ENCODE measurements at places on chromosomes 6 and 20.

GRCh38 chr6:150975136-150975535, 109.6 kb downstream of the MTHFD1L start:
- no peak for DNase-seq

DNA sequence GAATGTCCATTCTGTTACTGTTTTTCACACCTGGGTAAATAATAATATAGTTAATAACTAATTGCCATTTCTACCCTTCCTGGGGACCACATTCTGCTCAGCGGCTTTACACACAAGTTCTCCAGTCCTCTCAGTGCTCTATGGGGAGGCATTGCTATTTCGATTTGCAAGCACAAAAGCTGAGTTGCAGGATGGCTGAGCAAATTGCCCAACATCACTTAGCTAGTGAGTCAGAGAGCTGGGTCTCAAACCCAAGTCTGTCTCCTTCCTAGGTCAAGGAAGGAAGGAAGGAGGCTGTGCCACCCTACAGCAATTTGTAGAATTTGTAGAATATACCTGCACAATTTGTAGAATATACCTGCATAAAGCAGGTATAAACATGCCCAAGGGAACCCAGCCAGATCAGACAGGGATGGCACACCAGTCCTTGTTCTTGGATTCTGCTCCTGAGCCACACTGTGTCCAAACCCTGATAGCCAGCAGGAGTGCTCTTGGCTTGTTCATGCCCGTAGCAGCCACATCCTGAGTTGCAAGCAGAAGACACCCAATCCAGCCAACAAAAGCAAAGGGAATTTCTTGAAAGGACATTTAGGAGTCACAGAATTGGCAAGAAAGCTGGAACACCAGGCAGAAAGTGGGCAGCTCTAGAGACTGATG, 56.9 kb downstream of the LY86 start:
- DNase-seq = no peak

GRCh38 chr6:66655420-66655819, 948.4 kb upstream of the EYS start:
- no peak for DNase-seq

DNA sequence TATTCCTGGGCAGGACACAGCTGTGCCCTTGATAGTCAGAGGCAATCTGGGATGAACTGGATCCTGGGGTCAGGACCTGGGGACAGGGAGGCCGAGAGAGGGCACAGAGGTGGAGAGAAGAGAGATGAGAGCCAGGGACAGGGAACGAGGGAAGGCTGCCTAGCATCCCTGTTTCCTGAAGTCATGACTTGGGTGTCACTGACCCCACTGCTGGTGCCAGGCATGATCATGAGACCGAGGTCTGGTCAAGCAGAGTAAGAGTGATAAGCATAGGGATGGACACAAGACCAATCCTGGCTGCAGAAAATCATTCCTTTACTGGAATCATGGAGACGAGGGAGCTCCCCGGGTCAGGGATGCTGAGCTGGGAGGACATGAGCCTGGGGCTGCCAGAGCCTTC, 36.1 kb downstream of the FAM110A start:
- no peak for DNase-seq

DNA sequence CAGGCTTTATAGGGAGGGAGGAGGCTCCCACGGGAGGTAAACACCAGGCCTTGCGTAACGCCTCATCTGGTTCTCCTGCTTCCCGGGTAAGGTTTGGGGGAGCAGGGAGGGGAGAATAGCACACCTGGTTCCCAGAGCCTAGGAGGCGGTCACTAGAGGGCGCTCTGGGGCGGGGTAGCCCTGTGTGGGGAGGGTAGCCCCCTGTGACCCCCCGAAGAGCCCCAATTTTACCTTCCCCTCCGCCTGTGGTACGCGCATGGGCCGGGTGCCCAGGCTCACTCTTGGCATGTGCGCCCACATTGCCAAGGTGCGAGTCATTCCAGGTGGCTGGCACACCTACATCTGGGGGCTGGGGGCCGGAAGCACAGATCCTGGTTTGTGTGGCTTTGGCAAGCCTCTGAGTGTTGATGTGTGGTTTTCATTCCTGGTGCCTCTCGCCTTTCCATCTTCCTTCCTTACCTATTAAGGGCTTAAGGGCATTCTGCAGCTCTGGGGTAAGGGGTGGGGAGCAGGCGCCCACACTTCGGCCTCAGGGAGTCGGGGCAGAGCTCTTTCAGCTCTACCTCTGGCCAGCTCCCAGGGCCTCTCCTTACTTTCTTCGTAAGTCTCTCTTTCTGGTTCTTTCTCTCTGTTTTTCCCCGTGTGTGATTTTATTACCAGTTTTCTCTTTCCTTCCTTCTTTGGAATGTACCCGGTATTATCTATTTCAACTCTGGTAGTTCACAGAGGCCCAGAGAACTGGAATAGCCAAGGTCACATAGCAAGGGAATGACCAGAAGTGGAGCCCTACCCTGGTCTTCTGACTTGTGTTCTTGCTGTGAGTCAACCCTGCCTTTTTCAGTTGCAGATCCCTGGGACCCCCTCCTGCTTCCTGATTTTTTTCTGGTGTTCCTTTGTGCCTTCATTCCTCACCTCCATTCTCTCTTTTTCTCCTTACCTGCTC, 492 bp upstream of the RNF39 start:
- peak; percentile 27 for DNase-seq

DNA sequence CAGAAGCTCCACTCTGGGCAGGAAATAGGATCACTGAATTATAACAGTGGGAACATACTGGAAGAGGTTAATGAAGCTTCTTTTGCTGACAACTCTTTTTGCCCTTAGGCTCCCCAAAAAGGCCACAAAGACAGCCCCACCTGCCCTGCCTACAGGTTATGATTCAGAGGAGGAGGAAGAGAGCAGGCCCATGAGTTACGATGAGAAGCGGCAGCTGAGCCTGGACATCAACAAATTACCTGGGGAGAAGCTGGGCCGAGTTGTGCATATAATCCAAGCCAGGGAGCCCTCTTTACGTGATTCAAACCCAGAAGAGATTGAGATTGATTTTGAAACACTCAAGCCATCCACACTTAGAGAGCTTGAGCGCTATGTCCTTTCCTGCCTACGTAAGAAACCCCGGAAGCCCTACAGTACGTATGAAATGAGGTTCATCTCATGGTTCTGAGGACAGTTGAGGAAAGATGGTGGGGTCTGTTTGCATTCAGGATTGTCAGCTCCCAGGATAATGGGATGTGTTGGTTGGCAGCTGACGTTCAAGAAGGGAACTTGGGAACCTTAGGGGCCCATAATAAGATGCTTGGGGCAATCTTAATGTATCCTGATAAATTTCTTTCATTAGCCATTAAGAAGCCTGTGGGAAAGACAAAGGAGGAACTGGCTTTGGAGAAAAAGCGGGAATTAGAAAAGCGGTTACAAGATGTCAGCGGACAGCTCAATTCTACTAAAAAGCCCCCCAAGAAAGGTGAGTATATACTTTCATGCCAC, 11.5 kb downstream of the BRD2 start:
- no peak for DNase-seq

GRCh38 chr20:31602779-31603441, 2.2 kb upstream of the ID1 start:
- DNase-seq = no peak

DNA sequence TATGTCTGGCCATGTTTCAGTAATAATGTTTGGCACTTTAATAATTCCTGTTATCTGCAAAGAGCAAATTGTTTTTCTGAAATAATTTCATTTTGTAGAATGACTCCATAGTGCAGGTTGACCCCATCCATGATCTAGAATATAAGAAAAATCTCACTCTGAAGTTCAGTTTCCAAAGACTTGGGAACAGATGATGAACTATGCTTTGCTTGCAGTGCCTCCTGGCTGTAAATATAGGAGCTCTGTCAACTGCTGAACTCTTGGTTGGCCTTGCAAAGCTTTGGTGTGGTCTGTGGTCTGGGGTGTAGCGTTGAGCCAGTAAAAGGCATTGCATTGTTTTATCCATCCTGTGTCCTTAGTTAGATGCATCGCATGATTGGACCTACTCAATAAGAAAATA, 104.0 kb downstream of the PLCB4 start:
- no peak for DNase-seq

- no peak for DNase-seq
Observed at GRCh38 chr6:140181876-140182275, 807.4 kb upstream of the CITED2 start.

- peak; percentile 33 for DNase-seq
Observed at GRCh38 chr6:139943391-139943790, 568.9 kb upstream of the CITED2 start.

DNA sequence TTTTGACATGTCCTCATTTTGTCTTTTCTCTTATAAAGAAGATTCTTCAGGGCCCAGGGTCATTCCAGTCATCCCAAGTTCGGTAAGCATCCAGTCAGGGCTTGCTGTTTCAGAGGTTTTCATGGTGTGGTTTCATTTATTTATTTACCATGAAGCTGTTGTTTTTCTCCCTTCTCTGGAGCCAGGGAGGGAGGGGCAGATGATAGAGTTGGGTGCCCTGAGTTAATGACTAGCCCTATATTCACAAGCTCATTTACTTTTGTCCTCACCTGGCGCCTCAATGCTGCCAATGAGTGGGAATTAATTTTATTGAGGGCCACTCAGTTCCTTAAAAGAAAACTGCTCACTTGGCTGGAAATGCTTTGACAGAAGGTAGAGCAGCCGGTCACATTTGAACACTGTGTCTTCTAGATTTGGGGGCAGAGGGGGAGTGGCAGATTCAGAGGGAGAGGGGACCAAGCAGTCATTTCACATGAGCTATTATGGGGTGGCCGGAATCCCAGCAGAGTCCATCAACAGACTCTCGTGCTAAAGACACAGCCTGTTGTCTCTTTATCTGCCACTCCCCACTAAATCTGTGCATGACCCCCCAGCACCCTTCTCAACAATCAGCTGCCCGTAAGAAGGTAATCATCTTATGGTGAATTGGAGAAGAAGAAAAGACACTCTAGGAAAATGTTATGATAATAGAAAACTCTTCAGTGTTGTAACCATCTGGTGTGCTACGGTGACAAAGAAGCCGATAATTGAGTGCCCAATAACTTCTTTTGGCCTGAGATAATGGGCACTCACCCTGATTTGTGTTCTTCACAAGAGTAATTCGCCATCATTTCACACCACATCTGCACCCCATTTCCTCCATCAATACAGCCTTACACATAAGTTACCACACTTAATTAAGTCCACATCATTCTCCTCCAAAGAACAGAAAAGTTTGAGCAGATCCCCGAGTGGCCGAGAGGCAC, 573.5 kb upstream of the JAG1 start:
- DNase-seq = no peak

- no peak for DNase-seq
Observed at GRCh38 chr6:13465734-13466133, 21.7 kb downstream of the GFOD1 start.

GRCh38 chr6:52286798-52287432, 2.4 kb upstream of the MCM3 start:
- DNase-seq = peak; percentile 71

DNA sequence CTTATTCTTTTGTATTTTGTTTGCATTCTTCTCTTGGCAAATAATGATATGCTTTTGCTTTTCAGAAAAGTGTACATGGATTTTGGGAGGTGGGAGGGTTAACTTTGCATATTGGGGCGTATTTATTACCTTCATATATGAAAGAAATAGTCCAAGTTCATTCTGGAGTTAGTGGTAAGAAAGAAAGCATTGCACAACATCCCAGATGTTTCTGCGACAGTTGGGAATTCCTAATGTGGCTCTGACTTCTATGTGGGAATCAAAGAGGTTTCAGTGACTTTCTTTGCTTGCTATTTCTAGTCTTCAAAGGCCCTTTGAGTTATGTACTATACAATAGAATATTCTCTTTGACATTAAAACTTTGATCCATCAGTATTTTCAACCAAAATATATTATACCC, 78.1 kb downstream of the MMUT start:
- no peak for DNase-seq

GRCh38 chr6:79031821-79032590, 46.0 kb downstream of the PHIP start:
- DNase-seq = no peak

DNA sequence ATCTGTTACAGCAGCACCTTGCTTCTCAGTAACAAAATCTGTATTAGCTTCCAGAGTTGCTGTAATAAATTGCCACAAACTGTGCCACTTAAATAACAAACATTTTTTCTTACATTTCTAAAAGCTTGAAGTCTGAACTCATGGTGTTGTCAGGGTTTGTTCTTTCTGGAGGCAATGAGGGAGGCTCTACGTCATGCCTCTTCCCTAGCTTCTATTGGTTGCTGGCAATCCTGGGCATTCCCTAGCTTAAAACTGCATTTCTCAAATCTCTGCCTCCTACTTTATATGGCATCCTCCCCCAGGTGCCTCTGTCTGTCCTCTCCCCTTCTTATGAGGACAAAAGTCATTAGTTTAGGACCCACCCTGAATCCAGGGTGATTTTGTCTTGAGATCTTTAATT, 41.6 kb upstream of the TMEM244 start:
- no peak for DNase-seq

DNA sequence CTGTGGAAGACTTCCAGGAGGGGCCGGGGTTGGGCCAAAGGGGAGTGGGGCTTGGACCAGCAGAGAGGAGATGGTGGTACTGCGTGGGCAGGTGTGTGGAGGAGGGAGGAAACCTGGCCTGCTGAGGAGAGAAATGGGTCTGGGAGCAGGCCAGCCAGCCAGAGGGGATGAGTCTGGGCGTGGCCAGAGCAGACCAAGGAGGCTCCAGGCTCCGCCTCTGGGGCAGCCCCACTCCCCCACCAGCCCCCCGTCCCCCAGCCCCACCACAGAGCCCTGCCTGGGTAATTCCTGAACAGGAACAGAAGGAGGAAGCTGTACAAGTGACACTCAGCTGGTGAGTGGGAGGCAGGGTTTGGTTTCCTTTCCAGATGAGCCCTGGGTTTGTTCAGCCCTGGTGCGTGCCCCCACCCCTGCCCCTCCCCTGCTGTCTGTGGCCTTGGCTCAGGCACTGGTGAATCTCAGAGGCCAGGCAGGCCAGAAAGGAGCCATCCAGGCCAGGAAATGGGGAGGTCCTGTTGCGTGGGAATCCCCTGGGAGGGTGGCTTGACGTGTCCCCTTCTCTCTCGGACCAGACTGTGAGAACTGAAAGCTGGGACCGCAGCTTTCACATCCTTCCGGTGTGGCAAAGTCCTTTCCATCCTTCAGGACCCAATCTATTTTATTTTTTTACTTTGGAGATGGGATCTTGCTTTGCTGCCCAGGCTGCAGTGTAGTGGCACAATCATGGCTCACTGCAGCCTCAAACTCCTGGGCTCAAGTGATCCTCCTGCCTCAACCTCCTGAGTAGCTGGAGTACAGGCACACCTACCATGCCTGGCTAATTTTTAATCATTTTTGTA, 9.4 kb upstream of the SRC start:
- DNase-seq = no peak

DNA sequence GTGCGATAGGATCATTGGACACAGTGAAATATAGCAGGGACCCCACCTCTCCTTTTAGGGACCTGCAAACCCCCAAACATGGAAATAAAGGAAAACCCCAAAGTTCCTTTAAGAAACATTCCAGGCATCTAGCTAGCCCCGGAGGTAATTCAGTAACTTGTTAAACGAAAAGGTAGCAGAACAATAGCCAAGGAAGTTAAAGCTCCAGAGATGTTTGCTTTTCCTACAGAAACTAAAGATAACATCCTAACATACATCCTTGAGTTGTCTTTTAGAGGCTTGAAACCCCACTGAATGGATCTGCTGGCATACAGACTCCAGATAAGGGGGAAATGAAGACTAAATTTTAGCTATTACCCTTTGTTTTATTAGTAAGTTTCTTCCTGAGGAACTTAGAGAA, 51.0 kb downstream of the FAM184A start:
- no peak for DNase-seq
